ENCODE measurements at places on chromosomes 1 and 21. TPM values are rescaled to one million over a fixed set of nuclear protein-coding genes. Genes with fewer than 3 reads are reported as not detected.

GRCh38 chr1:230195199-230195598 lies 128.2 kb downstream of the GALNT2 start:
- DNase-seq = no peak
- peaks cover 1% of the 10 kb centered on the region for H3K4me1 ChIP-seq
- no peaks in the 10 kb centered on the region for H3K27me3 ChIP-seq

GRCh38 chr1:147497826-147498225 lies 43.5 kb upstream of the BCL9 start:
- no peak overlapping the region for H3K4me3 ChIP-seq
- H3K27me3 ChIP-seq = peaks cover 2% of the 10 kb centered on the region
- H3K4me1 ChIP-seq = no peaks in the 10 kb centered on the region
- no peak overlapping the region for H3K27ac ChIP-seq
- DNase-seq = no peak

DNA sequence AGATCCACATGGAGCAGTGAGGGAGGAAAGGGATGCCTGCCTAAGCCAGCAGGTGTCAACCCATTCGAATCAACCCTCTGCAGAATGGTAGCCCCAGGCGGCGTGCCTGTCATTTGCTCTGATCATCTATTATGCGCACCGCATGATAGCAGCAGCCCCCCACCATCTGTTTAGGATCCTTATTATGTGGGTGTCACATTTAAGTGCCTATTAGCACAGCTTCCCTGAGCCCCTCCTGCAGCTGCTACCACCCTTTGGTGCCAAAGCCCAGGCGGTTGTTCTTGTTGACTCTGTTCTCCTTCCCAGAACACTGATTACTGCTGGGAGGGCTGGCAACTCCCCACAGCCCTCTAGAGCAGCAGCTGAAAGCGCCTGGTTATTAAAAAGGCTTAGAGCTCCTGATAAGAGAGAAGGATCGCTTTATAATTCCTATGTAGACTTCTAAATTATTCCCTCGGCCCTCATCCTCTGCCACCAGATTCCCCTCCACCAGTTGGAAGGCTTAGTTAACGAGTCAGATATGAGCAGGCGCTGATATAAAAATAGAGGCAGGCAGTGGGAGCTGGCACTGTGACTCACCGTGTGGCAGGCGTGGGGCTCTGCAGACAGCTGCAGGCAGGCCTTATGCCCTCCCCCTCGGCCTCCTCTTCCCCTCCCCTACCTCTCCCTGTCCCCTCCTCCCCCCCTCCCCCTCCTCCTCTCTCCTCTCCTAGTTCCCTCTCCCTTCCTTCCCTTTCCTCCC lies 23.0 kb downstream of the ACTA1 start:
- no peak overlapping the region for H3K4me3 ChIP-seq
- peak; percentile 49 for DNase-seq
- H3K27me3 ChIP-seq = peaks cover 27% of the 10 kb centered on the region

- H3K4me1 ChIP-seq = peaks cover 14% of the 10 kb centered on the region
- DNase-seq = peak; percentile 94
- H3K36me3 ChIP-seq = no peaks in the 10 kb centered on the region
- H3K27me3 ChIP-seq = no peaks in the 10 kb centered on the region
- H3K27ac ChIP-seq = peak overlapping the region; percentile 58
Measured at GRCh38 chr1:232613752-232614381, 16.1 kb downstream of the SIPA1L2 start.

GRCh38 chr1:84613887-84614286 lies 39.6 kb upstream of the CTBS start:
- H3K27ac ChIP-seq = no peak overlapping the region
- no peaks in the 10 kb centered on the region for H3K36me3 ChIP-seq
- H3K4me1 ChIP-seq = peaks cover 6% of the 10 kb centered on the region

DNA sequence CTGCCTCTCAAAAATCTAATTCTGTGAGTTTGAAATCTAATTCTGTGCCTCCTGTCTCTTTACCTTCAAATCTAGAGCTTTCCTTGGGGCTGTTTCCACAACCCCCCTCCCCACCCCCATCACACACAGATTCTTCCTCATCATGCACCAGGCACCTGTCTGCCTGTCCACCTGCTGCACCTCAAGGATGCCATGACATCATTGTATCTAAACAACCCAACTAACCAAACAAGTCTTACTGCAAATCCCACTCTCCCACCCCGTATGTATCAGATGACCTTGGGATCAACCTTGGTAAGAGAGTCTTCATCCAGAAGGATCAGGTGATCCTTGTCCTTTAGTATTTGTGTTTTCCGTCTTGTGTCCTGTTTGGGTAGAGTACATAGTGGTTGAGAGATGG lies 102.7 kb upstream of the SIM2 start:
- no peaks in the 10 kb centered on the region for H3K36me3 ChIP-seq
- no peak for DNase-seq
- no peak overlapping the region for H3K4me3 ChIP-seq
- no peak overlapping the region for H3K27ac ChIP-seq
- H3K27me3 ChIP-seq = peaks cover 47% of the 10 kb centered on the region

SLC45A3 gene
- 1.1 TPM for total RNA-seq

DNA sequence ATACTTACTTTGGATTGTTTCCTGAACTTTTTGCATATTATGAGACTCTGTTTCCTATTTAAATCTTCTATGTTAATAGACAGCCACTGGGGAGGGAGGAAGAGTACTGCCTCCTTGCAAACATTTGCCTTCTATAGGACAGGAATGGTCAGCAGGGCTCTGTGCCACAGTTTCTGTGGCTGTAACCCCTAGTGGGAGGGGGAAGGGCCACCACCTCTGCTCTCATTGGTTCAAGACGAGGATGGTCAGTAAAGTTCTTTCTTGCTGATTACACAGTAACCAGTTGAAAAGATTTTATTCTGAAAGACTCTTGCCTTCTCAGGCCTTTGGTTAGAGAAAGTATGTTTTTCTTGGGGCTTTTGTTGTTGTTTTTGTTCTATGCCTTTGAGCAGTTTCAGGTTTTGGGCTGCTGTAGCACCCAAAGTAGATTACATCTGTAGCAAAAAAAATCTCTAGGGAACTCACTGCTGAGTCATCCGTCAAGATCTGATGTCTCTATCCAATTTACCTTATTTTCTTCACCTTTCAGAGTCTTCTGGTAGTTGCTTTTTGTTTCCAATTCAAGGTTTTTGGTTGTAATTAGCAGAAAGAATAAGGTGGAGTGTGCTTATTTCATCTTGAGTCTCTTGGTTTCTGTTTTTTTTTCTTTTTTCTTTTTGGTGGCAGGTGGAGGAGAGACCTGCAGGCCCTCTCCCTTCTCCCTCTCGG lies 23.1 kb downstream of the SLC35A3 start:
- H3K4me1 ChIP-seq = no peaks in the 10 kb centered on the region
- no peak overlapping the region for H3K4me3 ChIP-seq
- DNase-seq = no peak
- H3K27ac ChIP-seq = no peak overlapping the region
- no peaks in the 10 kb centered on the region for H3K27me3 ChIP-seq
- H3K36me3 ChIP-seq = peaks cover 3% of the 10 kb centered on the region

GRCh38 chr1:53469373-53469772 lies 10.2 kb downstream of the DMRTB1 start:
- H3K4me1 ChIP-seq = no peaks in the 10 kb centered on the region
- no peaks in the 10 kb centered on the region for H3K36me3 ChIP-seq
- no peak for DNase-seq
- no peak overlapping the region for H3K27ac ChIP-seq

GRCh38 chr1:83815330-83815729 lies 183.6 kb downstream of the TTLL7 start:
- H3K36me3 ChIP-seq = no peaks in the 10 kb centered on the region
- H3K27me3 ChIP-seq = no peaks in the 10 kb centered on the region
- peak; percentile 58 for DNase-seq
- no peak overlapping the region for H3K4me3 ChIP-seq
- H3K27ac ChIP-seq = no peak overlapping the region
- H3K4me1 ChIP-seq = no peaks in the 10 kb centered on the region

IKBKE gene
- 21.4 TPM for total RNA-seq

- H3K27me3 ChIP-seq = no peaks in the 10 kb centered on the region
- H3K4me1 ChIP-seq = peaks cover 52% of the 10 kb centered on the region
- H3K27ac ChIP-seq = peak overlapping the region; percentile 96
- H3K4me3 ChIP-seq = peak overlapping the region; percentile 92
Measured at GRCh38 chr1:156499842-156500542, 583 bp downstream of the MEF2D start.

HFM1 gene
- 0.83 TPM for total RNA-seq
